ENCODE measurements at places on chromosomes 2 and 18. TPM values are rescaled to one million over a fixed set of nuclear protein-coding genes. Genes with fewer than 3 reads are reported as not detected.

Gene RPE
- 71.6 TPM for total RNA-seq

DNA sequence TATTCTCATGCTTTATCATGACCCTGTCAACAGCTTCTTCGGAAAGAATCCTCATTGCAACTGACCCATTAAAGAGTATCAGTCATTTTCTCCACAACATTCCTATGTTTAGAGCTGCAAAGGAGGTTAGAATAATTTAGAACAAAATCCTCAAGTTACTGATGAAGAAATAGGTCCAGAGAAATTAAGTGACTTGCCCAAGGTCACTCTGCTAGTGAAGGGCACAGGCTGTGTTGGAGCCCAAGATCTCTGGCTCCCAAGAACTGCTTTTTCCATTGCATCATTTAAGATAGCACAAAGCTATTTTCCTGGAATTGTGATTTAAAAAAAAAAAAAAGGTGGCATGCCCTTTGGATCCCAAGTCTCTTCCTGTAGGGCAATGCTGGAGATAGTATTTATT lies 9.6 kb downstream of the IRS1 start:
- no peak for DNase-seq

DNA sequence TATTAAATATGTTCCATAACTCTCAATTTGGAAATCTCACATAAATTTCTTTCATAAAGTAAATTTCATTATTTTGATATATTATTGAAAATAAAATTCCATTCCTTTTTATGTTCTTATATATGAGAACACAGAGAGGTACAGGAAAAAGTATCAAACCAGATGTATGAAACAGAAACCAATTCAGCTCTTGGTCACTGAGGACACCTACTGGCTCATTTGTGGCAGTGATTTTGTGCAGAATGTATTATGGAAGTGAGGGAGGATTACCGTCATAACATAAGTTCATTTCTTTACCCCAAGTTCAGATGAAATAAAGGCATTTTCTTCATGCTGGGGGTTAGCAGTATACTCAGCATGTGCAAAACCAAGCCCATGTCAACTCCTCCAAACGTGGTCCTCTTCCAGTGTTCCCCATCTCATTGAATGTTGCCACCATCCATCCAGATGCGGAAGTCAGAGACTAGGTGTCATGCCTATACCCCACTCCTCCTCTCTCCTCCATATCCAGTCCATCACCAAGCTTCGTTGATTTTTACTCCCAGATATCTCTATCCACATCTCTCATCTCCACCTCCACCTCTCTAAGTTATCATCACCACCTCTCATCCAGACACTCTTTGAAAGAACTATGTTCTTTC lies 41.7 kb upstream of the MALL start:
- DNase-seq = peak; percentile 40

- no peak for DNase-seq
Observed at GRCh38 chr2:112335600-112335999, 60.2 kb downstream of the ZC3H6 start.

DNA sequence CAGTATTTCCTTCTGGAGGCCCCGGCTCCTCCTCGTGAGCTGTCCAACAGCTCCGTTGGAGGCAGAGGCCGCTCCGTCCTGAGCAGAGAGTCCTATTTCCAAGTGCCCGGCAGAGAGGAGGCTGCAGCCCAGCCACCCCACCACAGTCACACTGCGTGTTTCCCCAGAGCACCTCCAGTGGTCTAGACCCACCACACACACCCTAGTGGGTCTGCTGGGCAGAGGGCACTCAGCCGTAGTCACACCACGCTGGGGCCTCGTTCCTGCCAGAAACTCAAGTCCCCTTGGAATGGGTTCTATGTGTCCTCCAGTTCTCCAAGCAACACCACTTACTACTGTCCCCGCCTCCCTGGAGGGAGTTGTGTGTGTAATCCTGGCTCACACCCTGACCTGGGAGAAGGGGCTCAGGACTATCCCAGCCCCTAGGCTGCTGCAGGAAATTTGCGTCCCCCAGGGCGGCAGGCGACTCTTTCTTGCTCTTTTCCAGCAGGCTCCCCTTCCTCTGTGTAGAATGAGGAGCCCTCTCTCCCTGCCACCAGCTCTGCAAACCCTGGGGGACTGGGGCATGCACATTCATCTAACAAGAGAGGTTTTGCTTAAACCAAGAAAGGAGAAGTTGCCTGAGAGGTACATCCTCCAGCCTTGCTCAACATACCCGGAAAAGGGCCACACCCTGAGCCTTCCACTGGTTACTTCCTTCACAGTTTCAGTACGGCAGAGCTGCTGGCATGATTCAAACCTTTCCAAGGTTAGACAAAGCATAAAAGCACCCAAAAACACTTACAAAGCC lies 114.1 kb downstream of the NDUFA10 start:
- no peak for DNase-seq

Gene SLC14A1
- 0.52 TPM for total RNA-seq

DNA sequence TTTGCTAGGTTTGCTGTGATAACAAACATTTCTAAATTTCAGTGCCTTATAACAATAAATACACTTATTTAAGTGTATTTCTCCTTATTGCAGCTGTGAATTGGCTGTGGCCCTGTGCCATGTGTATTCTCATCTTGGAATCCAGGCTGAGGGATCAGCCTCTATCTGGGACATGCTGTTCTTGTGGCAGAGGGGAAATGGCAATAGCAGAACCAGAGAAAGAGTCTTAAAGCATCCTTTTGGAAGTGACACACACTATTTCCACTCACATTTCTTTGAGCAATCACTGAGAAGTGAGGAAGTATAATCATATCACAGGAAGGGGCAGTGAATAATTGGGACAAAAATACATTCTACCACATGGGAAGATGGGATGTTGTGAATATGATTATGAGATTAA lies 66.2 kb upstream of the PROKR1 start:
- DNase-seq = no peak

GRCh38 chr2:236959876-236960275 lies 125.8 kb upstream of the COPS8 start:
- no peak for DNase-seq

- no peak for DNase-seq
Observed at GRCh38 chr2:159650574-159650973, 34.2 kb upstream of the BAZ2B start.

DNA sequence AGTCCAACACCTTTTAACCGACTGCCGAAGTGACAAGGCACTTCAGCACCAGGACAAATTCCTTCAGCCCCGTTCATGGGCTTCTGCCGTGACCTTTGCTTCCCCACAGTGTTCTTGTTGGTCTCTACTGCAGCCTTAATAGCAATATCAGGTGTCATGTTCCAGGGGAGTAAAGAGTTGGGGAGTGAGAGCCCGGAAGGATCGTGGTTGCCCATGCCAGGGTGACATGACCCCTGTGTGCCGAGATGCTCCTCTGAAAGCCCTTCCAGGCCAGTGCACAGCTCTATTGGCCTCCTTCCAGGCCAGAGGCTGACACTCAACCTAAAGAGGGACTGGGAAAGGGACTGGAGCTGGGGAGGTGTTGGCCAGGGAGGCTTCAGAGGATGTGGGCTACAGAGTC lies 279.2 kb downstream of the CYRIA start:
- no peak for DNase-seq

DNA sequence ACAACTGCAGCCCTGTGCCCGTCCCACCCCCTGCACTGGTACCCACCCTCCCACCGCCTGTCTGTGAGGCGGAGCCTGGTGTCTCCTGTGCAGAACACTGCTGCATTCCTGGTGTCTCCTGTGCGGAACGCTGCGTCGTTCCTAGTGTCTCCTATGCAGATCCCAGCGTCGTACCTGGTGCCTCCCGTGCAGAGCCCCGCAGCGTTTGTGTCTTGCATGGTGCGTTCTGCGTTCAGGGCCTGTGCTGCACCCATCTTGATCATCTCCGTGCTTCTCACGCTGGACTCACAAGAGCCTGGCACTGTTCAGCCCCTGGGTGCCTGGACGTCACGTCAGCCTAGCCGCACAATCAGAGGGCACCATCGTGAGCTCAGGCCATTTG lies 248.6 kb upstream of the SALL3 start:
- no peak for DNase-seq

Gene AOX1
- total RNA-seq = 3.3 TPM

DNA sequence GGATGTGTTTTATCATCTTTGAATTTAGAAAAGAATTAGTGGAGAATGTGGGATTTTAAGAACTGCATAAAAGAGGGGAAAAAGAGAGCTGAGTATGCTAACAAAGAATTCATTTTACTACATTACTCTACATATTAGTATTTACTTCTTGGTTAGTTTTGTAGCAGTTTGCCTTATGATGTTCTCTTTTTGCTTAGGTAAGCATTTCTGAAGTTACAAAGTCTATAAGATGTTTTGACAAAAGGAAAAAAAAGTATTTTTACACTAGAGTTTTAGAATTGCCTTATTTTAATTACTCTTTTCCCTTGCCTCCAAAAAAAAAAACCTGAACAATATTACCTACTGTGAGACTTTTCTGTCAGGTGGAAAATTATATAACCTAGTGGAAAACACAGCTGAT lies 739.5 kb upstream of the SLC39A10 start:
- DNase-seq = no peak

DNA sequence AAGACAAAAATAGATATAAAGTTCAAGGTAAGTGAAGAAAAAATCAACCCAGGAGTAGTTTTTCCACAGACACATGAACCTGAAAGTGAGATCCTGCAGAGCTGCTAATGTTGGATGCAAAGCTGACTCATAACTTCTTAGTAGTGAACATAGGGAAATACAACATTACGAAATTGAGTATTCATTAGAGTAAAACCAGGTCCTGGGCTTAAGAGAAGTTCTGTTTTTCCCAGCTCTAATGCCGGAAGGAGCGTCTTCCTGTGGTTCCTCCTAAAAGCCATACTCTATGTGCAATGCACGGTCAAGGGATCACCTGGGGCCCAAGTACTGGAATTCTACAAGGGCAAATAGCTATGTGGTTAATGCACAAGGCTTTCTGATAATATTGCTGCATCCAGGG lies 141.7 kb downstream of the RBMS1 start:
- DNase-seq = no peak

DNA sequence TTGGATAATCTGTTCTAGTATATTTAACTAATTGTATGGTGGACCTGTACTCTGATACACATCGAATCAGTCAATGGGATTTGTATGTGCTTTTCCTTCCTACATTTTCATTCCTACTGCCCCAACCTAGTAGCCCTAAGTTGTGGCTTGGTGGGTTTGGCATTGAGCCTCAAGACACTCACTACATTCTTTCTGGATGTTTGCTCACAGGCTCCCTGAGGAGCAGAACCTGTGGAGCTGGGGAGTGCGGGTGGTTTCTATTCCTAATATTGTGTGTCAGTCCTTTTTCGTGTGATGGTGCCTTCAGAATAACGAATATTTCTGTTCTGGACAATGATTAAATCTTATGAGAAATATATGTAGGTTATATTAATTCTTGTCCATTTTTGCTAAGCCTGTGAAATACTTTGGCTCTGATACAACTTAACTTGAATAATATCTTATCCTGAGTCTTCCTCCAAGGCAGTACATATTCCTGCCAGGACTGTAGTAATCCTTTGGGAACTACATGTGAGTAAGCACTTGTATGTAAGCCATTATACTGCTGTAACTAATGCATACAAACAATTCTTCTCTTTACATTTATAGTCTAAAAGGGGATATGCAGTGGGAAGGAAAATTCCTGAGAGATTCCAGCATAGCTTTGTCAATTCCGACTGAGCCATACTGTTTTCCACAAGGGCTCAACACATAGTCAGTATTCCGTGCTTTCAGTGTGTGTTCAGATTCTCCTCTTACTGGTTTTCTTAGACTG lies 150.6 kb downstream of the AGPS start:
- DNase-seq = no peak

- DNase-seq = no peak
Observed at GRCh38 chr2:235641956-235642355, 148.1 kb downstream of the AGAP1 start.

Gene STPG4
- 0.47 TPM for total RNA-seq

GRCh38 chr2:196809260-196809659 lies at the start of gene C2orf66:
Gene C2orf66 (minus strand): TSS chr2:196809355. CDS start chr2:196809336, 19 bp downstream.
- DNase-seq = no peak

Gene SKA1
- 3.6 TPM for total RNA-seq

DNA sequence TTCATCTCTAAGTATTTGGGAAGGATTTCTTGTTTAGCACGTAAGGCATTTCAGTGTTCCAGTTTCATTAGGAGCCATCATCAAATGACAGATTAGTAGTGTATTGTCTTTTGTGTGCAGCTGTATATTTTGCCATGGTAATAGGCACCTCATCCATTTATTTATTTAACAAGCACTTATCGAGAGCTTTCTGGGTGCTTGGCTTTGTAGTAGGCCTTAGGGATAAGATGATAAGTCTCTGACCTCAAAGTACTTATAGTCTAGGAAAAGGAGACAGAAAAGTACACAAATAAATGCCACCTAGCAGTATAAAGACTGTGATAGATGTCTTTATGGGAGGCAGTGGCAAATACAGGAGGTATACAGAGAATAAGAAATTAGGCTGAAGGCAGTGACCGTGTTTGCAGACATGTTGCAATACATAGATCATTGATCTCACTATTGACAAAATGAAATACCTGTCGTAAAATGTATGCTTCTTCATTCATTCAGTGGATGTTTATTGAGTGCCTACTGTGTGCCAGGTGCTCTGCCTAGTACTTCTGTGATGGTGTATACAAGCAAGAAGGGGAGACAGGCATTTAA lies 265.9 kb downstream of the SETBP1 start:
- no peak for DNase-seq

- DNase-seq = no peak
Observed at GRCh38 chr2:171386627-171387026, 47.2 kb downstream of the METTL8 start.

Gene ABCB11
- 0.74 TPM for total RNA-seq

Gene SFT2D3
- 7.5 TPM for total RNA-seq

Gene REG3G
- 1.1 TPM for total RNA-seq

DNA sequence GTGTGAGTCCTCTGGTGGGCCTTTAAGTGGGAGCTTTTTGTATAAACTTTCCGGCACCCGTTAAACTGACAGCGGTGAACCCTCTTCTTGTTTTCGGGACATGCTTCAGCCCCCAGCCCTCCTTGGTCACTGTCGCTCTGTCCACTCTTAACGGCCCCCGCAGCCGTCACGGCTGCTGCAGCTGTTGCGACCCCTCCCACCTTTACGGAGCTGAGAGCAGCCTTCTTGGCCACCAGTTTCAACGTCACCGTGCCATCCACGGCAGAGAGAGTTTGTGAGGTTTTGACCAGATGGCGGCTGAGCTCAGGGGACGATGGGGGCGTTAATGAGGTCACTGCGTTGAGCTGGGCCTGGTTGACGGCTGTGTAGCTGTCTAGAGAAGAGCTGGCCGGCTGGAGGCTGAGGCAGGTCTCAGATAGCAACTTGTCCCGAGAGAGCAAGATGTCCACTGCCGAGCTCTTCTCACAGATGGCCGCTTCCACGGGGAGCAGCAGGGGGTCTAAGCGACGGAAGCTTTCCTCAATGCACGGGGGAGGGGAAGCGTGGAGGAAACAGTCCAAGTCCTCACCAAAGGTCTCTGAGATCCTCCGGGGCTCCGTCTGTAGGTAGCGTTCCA lies 41.9 kb downstream of the KLF7 start:
- no peak for DNase-seq

Data from colonic mucosa (tissue), 4 donors.